ENCODE measurements at places on chromosomes 6 and 20. TPM values are rescaled to one million over a fixed set of nuclear protein-coding genes. Genes with fewer than 3 reads are reported as not detected.

GRCh38 chr6:35069262-35069661 lies 71.9 kb downstream of the TCP11 start:
- DNase-seq = no peak

DNA sequence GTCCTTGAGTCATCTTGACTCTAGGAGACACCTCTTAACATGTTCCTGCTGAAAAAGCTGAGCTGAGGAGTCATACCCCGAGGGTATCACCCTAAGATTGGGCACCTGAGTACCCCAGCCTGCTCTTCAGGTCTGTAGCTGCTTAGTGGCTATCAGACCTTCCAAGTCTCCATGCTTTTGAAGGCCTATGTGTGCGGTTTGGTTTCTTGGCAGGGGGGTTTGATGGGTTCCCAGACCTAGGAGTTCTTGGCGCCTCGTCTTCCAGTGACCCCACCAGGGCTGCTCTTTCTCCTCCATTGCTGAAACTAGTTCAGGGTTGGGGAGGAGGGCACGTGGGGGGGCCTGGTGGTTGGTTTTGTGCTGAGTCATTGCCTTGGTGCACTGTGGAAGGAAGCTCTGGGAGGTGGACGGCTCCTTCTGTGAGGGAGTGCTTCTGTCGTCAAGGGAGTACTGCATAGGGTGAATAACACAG lies 20.1 kb downstream of the IGF2R start:
- DNase-seq = peak; percentile 65

Gene RALGAPB
- total RNA-seq = 32.2 TPM

GRCh38 chr6:166333172-166333995 lies 9.0 kb downstream of the SFT2D1 start:
- DNase-seq = peak; percentile 78

GRCh38 chr20:2729251-2729713 lies 36.7 kb downstream of the EBF4 start:
- no peak for DNase-seq

DNA sequence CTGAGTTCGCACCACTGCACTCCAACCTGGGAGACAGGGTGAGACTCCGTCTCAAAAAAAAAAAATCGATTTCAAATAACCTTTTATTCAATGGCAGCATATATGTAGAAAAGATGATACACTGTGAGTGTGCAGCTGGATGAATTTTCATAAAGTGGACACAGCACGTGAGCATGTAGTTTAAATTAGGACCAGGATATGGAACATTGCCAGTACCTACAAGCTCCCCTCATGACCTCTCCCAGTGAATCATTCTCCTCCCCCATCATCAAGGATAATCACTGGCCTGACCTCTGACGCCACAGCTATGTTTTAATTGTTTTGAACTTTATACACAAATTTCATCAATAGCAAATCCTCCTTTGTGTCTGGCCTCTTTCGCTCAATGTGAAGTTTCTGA lies 53.8 kb upstream of the HDAC2 start:
- no peak for DNase-seq

- no peak for DNase-seq
Measured at GRCh38 chr6:34238585-34239499, 2.2 kb downstream of the HMGA1 start.

GRCh38 chr6:103113416-103113815 lies 1719.9 kb downstream of the GRIK2 start:
- DNase-seq = no peak

Gene FHL5
- not detected for total RNA-seq

DNA sequence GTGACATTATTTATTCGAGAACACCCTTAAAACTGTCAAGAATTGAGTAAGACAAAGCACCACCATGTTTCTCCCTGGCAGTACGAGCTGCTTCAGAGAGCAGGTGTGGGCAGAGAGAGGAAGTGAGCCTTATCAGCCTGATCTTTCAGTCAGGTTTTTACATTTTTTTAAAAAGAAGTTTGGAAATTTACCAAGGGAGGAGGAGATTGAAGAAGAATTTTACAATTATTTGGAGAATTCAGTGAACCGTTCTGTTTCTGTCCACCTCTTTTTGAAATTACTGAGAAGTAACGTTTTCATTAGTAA lies 75.5 kb downstream of the ZDHHC14 start:
- no peak for DNase-seq

GRCh38 chr6:87391334-87391733 lies 16.4 kb upstream of the CFAP206 start:
- DNase-seq = no peak

DNA sequence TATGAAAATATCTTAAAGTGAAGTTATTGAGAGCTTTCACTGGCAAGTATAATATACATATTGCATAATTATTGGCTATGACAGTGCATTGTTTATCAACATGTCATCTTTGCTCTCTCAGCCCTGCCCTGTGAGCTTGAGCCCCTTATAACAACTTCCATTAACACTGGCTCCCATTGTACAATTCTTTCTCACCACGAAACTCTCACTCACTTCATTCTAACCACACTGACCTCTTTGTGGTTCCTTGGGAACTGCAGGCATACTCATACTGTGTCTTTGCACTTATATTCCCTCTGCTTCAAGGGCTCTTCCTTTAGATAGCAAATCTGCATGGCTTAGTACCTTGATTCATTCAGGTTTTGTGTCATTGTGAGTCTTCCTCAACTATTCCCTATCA lies 411.8 kb downstream of the CDKAL1 start:
- peak; percentile 50 for DNase-seq

Gene TREM1
- total RNA-seq = not detected

DNA sequence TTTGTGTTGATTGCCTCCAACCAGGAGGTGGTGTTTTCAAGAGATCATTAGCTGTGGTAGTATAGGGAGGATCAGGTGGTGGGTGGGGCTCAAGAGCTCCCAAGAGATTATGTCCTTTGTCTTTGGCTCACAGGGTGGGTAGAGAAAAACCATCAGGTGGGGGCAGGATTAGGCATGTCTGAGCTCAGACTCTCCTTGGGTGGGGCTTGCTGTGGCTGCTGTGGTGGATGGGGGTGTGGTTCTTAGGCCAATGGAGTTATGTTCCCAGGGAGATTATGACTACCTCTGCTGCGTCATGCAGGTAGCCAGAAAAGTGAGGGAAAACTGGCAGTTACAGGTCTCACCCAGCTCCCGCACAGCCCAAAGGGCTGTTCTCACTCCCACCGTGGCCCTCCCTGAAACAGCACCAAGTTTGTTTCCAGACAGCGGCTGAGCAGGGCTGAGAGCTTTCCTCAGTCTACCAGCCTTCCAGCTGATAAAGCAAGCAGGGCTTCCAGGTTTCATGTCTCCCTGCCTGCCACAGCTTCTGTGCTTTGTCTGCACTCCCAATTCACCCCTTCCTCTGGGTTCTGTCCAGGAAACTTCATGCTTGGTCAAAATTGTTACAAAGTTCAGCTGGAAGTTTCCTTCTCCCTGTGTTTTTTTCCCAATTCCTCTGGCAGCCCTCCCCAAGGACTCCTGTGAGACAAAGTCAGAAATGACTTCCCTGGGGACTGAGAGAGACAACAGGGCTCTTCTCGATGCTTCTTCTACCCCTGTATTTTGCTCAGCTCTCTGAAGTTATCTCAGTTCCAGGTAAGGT lies 481.1 kb upstream of the MAN1A1 start:
- DNase-seq = no peak

Gene SYCP2
- 25.7 TPM for total RNA-seq

Gene ZNF341
- 6.5 TPM for total RNA-seq

DNA sequence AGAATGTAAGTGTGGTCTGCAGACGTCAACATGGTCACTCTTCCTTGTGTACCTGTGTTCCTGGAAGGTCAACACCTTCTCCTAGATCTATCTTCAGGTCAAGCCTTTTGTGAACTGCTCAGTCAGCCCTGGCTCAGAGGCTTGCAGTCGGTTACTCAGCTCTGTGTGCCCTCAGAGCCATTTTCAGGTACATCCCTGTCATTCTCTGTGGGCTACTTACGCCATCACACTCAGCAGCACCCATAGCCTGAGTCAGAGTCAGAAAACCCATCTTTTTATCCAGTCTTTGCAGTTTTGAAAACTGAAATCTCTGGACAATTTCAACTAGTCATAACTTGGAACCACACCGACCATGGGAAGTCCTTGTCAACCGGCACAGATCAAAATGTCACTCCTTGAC lies 35.3 kb downstream of the TGM3 start:
- DNase-seq = no peak

Gene FAM83B
- total RNA-seq = not detected

Gene COL9A1
- not detected for total RNA-seq

- peak; percentile 54 for DNase-seq
Measured at GRCh38 chr6:13453771-13454251, 33.6 kb downstream of the GFOD1 start.

Gene RAD21L1
- 0.67 TPM for total RNA-seq

Gene EPB41L1
- 0.28 TPM for total RNA-seq

DNA sequence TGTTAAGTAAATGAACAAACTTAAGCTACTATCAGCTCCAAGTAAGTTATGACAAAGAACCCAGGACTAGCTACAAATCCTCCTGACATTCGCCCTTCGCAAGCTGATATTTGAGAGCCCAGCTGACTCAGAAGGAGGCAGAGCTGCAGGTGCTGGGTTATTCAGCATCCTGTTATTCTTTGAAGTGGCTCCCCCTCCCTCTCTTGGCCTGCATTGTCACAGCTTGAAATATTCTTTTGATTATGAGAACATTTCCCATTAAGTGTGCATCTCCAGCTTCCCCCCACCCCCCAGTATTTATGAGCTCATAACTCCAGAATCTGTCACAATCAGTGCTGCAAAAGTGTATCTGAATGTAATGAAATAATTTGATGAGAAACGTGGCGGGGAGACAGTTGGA lies 78.8 kb upstream of the RALY start:
- peak; percentile 57 for DNase-seq

GRCh38 chr6:152295346-152295745 lies 341.8 kb downstream of the SYNE1 start:
- DNase-seq = no peak

GRCh38 chr6:117491916-117492315 lies 9.4 kb downstream of the DCBLD1 start:
- DNase-seq = no peak

Gene SMOC2
- total RNA-seq = not detected

Gene ELOVL4
- total RNA-seq = 2.1 TPM

DNA sequence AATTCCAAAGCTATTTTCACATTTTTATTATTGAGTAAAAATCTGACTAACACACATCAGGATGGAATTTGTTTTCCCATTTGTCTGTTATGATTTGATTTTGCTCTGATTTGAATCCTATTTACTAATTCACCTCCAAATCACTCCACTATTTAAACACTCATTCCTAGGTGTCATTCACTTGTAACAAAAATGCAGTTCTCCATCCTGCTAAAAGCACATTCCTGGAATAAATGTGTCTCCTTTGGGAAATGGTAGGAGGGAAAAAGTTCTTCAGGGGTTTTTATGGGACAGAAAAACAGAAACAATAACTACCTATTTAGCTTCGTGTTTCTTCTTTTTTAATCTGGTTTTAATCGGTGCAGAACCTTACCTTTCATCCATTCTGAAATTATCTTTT lies 494.1 kb upstream of the CITED2 start:
- no peak for DNase-seq

Gene PPP1R3G
- total RNA-seq = not detected

DNA sequence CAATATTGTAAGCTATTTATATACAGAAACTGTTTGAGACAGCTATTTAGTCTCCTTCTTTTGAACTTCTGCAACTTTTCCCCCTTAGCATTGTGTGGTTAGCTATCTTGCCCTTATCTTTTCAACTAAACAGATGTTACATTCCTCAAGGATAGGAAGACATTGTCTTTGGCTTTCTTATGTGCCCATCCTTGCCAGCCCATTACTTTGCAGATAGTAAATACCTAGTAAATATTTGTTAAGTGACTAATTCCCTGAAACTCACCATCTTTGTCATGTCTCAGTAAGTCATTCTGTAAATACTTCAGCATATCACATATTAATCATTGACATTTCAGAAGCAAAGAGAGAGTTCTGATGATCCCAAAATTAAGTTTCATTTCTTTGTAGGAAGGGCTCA lies 69.1 kb upstream of the FLRT3 start:
- DNase-seq = no peak

DNA sequence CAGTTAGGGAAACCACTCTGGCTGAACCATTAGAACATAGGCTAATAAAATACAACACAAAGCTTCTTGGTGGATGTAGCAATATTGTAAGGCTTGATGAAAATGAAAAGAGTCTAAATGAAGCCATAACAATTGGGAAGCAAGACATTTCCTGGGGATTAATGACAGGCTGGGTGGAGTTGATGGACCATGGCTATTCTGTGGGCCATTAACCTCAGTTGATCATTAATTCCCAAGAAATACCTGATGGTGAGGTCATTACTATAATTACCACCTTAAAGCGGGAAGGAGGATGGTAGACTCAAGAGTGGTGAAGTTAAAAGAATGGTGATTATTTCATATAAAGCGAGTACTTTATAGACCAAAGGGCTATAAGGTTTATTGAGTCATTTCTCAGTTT lies 455.8 kb upstream of the MAP3K7 start:
- no peak for DNase-seq

DNA sequence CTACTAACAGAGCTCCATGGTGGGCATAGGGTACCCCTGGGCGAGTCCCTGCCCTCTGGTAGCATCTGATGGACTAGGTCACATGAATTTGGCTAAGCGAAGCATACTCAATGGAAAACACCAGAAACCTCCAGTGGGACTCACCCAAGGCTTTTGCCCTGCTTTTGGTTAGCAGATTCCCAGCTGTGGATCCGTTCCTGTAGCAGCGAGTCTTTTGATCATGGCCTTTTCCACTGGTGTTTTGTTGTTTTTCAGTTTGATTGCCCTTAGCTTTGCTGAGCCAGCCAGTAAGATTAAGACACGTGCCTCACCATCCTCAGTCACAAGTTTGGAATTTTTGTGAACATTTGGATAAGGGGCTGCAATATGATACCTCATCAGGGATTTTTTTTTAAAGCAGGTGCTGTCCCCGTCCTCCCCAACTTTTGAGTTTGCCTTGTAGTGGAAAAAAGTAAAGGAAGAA lies 8.0 kb downstream of the TNFAIP3 start:
- DNase-seq = no peak

DNA sequence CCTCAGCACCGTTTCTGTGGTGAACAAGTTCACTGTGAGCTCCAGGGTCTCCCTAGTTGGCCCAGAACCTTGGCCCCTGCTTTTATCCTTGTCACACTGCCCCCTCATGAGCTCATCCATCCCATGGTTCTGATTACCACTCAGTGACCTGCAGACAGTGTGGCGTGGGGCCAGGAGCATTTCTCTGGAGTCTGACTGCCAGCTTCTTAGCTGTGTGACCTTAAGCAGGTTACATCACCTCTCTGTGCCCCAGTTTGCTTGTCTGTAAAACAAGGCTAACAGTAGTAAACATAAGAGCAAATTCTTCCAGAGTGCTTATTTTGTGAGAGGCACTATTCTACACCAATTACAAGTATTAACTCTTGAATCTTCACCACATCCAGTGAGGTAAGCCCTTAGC lies 14.8 kb upstream of the MDGA1 start:
- no peak for DNase-seq

Gene ERVFRD-1
- total RNA-seq = not detected

GRCh38 chr6:88922775-88923548 lies 40.5 kb downstream of the RNGTT start:
- no peak for DNase-seq

Gene ANKRD66
- not detected for total RNA-seq

Gene DNAH8
- 0.15 TPM for total RNA-seq

Gene FUT9
- not detected for total RNA-seq

Gene NUS1
- 20.5 TPM for total RNA-seq

GRCh38 chr20:5918856-5919625 lies 31.3 kb downstream of the TRMT6 start:
- no peak for DNase-seq

- DNase-seq = no peak
Measured at GRCh38 chr20:3350422-3350821, 57.0 kb downstream of the DNAAF9 start.

Measured in activated CD8-positive, alpha-beta memory T cell treated with anti-CD3 and anti-CD28 coated beads, Interleukin-2, amount 10 ng/mL, durations not matched to agents 7 days and 5 days (primary cell).